ENCODE measurements at places on chromosomes 2 and 18.

DNA sequence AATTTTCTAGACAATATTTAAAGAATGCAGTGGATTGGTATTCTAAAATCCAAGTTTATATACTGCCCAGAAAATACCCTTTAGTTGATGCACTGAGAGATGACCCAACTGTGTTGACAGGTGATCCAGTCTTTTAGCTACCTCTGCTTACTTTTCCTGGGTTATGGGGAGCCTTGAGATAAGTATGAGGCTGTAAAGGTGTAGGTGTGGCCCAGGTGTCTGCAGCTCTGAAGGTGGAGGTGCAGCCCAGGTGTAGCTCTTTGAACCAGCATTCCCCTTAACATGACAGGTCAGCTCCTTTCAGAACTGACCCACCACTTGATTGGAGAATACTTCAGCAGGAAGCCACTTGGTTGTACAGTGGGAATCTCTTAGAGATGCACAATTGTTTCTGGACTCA, 62.3 kb upstream of the ACSL3 start:
- DNase-seq: no peak

DNA sequence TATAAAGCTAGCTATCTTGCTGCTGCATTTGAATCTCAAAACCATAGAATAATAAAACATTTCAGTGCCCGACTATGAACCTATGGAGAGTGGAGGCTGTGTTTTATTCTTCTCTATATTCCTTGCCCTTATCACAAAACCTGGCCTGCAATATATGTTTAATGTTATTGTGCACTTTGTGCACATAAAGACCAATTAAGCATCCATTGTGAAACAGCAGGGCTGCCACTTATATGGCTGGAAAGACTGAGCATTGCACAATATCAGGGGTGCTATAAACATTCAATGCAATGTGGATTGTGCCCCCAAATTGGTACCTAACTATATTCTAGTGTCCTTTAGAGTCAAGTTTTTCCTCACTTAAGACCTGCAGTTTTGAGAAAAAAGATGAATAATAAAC, 83.2 kb downstream of the RDH14 start:
- no peak for DNase-seq

GRCh38 chr2:40062381-40062780, 283.3 kb upstream of the THUMPD2 start:
- no peak for DNase-seq

GRCh38 chr2:36869606-36870005, 96.7 kb downstream of the STRN start:
- no peak for DNase-seq

- no peak for DNase-seq
Measured at GRCh38 chr18:59063300-59063906, 76.3 kb upstream of the SEC11C start.

GRCh38 chr18:61742565-61743429, 150.0 kb downstream of the RNF152 start:
- DNase-seq: no peak
